CD4-positive, CD25-positive, alpha-beta regulatory T cell (primary cell): ENCODE measurements at places on chromosomes 4 and X. TPM values are rescaled to one million over a fixed set of nuclear protein-coding genes. Genes with fewer than 3 reads are reported as not detected.

- no peak overlapping the region for H3K27ac ChIP-seq
- DNase-seq, result no peak
These were observed 177.3 kb downstream of the GRIA3 start for GRCh38 chrX:123361371-123361770.

HTN1 gene
- total RNA-seq, result not detected

CXCL5 gene
- 0.59 TPM for total RNA-seq

DNA sequence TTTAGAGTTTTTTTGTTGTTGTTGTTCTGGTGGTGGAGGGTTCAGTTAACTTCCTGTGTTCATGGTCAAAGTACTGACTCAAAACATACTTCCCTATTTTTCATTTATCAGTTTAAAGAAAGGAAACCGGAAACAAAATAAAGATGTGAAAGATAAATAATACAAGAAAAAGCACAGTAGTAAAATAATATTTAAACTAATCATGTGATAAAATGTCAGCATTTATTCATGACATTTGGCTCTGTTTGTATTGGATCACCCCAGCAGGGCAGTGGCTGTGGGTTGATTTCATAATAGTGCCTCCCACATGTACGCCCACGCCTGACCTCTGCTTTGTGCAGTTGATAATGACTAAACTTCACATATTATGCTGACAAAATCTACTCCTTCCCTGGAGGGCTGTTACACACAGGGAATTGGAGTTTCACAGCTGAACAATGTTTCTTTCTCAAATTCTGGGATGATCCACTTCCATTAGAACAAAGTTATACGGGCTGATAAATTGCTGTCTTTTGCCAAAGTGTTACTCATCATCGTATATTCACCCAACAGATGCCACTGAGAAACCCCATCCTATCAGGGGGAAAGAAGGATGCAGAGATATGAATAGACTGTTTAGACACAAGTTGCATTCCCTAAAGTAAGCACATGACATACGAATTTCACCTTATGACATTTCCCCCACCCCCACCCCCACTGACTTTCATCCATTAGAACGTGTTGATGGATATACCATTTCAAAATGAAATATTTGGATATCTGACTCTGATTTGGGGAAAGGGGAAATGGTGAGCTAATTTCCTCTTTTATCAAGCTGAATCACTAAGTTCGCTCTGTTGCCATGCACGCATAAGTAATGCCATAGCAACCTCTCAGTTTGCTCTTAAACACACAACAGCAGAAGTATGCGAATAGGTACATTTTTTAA is 48.3 kb downstream of the AMELX start:
- H3K4me3 ChIP-seq, result no peak overlapping the region
- H3K36me3 ChIP-seq, result no peaks in the 10 kb centered on the region
- DNase-seq, result no peak

- H3K4me3 ChIP-seq, result no peak overlapping the region
- H3K27ac ChIP-seq, result no peak overlapping the region
- no peaks in the 10 kb centered on the region for H3K36me3 ChIP-seq
- no peaks in the 10 kb centered on the region for H3K27me3 ChIP-seq
- no peak for DNase-seq
These were observed 79.1 kb upstream of the TFDP3 start for GRCh38 chrX:133297284-133297683.

DNA sequence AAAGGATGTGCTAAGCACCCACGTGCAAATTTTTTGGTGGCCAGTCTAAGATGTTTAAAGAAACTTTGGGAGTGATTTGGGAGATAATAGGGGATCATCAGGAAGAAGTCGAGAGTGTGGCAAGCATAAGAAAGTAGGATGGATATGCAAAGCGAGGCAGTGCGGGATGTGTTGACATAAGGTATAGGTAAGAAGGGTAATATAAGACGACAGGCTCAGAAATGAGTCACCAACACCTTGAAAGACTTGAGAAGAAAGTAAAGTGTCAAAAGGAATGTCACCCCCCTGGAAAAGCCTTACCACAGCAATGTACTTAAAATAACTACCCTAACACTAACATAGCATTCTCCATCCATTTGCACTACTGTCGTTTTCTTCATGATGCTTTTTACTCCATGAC is 69.8 kb upstream of the BMP2K start:
- peaks cover 5% of the 10 kb centered on the region for H3K4me1 ChIP-seq
- H3K27ac ChIP-seq, result no peak overlapping the region
- no peak overlapping the region for H3K4me3 ChIP-seq
- H3K36me3 ChIP-seq, result no peaks in the 10 kb centered on the region

DNA sequence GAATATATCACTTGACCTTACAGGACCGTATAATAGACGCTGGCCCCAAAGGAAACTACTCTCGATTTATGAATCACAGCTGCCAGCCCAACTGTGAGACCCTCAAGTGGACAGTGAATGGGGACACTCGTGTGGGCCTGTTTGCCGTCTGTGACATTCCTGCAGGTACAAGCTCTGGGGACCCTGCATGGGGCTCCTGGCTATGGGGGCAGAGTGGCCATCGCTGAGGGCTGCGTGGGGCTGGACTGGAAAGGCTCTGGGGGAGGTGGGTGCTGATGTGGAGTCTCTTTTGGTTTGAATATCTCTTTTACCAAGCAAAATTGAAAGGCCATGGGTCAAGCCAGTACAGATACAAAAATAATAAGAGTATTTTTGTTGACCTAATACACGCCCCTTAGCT is 33.9 kb downstream of the NELFA start:
- no peaks in the 10 kb centered on the region for H3K27me3 ChIP-seq
- H3K4me3 ChIP-seq, result no peak overlapping the region
- H3K4me1 ChIP-seq, result no peaks in the 10 kb centered on the region

SULT1E1 gene
- not detected for total RNA-seq

MAGEA9B gene
- total RNA-seq, result not detected

GRCh38 chrX:130793975-130794374 is 109.0 kb downstream of the ENOX2 start:
- H3K4me3 ChIP-seq, result no peak overlapping the region
- no peak overlapping the region for H3K27ac ChIP-seq
- H3K4me1 ChIP-seq, result no peaks in the 10 kb centered on the region
- no peaks in the 10 kb centered on the region for H3K27me3 ChIP-seq

MAGEA10 gene
- total RNA-seq, result not detected

DNA sequence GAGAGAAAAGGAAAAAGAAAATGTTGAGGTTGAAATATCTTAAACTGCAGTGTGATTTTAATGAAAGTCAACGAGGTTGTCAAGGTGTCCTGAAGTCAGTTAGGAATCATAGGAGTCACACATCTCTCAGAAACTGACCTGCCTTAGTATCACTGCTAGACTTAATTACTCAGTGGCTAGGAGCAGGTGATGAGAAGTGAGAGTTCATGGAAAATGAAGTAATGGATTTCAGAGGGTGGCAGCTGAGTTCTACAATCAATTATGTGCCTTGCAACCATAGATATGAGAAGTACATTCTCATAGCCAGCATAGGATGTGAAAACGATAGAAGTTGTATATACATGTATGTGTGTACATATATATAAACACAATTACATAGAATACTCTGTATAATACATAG is 1269.7 kb downstream of the FSTL5 start:
- no peaks in the 10 kb centered on the region for H3K27me3 ChIP-seq
- no peaks in the 10 kb centered on the region for H3K36me3 ChIP-seq
- H3K27ac ChIP-seq, result no peak overlapping the region
- no peaks in the 10 kb centered on the region for H3K4me1 ChIP-seq
- no peak for DNase-seq
